ENCODE measurements at places on chromosomes 16 and 17.

DNA sequence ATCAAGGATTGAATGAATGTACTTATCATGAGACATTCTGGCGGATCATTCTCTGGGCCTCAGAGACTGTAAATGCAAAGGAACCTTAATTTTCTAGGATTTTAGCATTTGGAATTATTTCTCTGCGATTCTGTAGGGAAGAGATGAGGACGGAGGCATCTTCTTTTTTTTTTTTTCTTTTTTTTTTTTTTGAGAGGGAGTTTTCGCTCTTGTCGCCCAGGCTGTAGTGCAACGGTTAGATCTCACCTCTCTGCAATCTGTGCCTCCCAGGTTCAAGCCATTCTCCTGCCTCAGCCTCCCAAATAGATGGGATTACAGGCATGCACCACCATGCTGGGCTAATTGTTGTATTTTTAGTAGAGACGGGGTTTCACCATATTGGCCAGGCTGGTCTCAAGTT lies 2.1 kb downstream of the ITGAL start:
- DNase-seq = no peak

GRCh38 chr17:253091-253846 lies 71.8 kb upstream of the DOC2B start:
- no peak for DNase-seq

DNA sequence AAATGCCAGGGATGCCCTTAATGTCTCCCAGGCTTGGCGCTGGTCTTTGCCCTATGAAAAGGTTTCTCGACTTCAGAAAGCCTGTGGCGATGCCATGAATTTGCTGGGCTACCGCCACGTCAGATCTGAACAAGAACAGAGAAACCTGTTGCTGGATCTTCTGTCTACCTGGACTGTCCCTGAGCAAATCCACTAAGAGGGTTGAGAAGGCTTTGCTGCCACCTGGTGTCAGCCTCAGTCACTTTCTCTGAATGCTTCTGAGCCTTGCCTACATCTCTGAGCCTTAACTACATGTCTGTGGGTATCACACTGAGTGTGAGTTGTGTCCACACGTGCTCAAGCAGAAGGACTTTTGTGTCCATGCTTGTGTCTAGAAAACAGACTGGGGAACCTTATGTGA lies 11.4 kb downstream of the CHST4 start:
- DNase-seq = peak; percentile 32

DNA sequence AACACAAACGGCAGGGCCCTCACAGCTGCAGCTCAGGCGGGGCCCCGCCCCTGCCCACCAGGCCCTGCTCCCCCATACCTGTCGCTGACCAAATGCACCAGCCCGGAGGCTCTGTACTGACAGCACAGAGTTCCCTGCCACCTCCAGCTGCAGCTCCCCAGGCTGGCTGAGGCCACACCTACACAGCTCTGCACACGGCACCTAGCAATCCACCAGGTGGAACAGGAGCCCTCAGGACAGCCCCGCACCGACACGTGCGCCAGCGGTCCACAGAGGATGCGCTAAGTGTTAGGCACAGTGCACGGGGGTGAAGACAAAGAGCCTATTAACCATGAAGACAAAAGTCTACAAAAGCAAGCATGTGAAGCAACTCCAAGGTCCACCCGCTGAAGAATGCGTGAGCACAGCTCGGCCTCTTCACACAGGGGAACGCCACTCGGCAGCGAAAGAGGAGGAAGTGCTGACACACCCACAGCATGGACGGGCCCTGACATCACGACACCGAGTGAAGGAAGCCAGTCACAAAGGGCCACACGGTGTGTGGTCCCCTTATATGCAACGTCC lies 5.4 kb downstream of the ZCCHC14 start:
- DNase-seq = peak; percentile 40

DNA sequence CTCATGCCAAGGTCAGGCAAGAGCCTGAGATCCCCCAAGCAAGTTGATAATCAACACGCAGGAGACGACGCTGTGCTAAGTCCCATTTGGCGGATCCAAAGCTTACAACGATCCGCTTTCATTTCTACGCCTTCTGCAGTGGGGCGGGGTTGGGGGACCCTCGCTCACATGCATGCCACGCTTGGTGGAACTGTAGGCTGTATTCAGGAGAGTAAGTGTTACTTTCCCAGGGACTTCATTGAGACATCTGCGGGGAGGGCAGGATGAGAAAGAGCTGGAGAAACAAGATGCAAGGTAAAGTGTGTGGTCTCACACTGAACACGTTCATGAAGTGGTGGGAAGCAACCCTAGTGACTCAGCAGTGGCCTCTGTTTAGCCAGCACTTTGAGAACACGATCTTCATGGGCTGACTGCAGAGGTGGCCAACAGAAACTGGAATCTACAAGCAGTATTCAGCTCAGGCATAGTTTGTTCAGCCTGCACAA lies 100.5 kb downstream of the XYLT1 start:
- DNase-seq = no peak

- no peak for DNase-seq
These were observed 132.2 kb downstream of the SPECC1 start for GRCh38 chr17:20141198-20141972.

- no peak for DNase-seq
These were observed 200.0 kb upstream of the CDH5 start for GRCh38 chr16:66166490-66166889.

DNA sequence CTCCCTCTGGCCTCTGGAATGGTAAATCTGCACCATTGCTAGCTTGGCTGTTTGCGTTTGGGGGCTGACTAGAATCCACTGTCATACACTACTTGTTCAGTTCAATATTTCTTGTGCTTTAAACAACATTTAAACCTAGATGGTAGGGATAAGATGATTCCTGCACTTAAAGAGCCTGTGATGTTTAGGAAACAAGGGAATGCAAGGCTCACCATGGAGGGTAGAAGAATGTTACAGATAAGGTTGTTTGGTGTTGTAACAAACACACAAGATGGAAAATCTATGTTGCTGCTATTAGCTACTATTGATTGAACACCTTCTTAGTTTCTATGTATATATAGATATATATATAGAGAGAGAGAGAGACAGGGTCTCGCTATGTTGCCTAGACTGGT lies 31.4 kb downstream of the YPEL2 start:
- no peak for DNase-seq

- no peak for DNase-seq
These were observed 176.5 kb downstream of the SEC14L1 start for GRCh38 chr17:77317091-77317750.

- no peak for DNase-seq
These were observed 45.3 kb downstream of the GLG1 start for GRCh38 chr16:74561626-74562025.

DNA sequence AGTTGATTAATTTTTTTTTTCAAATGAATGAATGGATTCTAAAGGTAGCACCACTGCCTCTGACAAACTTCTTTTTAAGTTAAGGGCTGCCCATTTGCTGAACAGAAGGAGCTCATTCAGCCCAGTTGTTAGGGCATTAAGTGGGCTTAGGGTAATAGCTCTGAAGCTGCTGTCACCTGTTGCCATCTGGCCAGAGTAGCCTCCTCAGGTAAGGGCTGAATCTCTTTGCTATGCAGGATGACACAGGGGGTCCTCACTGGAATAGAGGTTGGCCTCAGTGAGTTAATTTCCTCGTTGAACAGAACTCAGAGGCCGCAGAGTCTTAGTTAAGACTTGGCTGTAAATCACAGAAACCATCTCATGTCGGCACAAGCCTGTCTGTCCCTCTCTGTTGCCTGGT lies 232.8 kb downstream of the CCDC182 start:
- DNase-seq = no peak

GRCh38 chr17:75260641-75261335 lies 618 bp downstream of the GGA3 start:
- DNase-seq = no peak

GRCh38 chr17:69912805-69913204 lies 162.2 kb upstream of the KCNJ16 start:
- DNase-seq = no peak

GRCh38 chr16:47366228-47366627 lies 94.6 kb downstream of the ITFG1 start:
- no peak for DNase-seq

- no peak for DNase-seq
These were observed 5.7 kb downstream of the PLD2 start for GRCh38 chr17:4812690-4813089.

- no peak for DNase-seq
These were observed 46.2 kb downstream of the MARCHF10 start for GRCh38 chr17:62761884-62762283.

DNA sequence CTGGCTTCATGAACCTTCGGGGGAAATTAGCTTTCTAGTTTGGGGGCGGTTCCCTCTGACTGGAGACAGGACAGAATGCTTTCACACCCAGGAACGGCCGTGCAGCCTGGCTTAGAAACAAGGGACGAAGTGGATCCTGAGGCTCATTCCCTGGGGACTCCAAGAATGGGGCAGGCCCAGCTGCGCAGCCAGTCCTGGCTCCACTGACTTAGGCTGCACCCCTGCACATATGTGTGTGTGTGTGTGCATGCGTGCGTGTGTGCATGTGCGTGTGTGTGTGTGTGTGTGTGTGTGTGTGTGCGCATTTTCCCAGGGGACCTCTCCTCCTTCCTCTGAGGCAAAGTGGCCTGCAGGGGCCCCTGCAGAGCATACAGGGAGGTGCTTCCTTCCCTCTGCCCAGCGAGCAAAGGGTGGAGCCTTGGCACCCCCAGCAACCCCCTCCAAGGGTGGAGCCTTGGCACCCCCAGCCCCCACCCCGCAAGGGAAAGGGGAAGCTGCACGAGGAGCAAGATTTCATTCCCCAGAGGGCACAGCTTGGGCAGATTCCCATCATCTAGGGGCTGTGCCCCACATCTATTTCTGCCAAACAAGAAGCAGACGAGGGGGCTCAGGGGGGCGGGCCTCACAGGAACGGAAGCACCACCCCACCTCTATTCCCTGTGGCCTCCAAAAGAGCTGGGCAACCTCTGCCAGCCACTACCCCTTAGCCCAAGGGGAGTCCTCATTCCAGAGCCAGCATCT lies 97.6 kb upstream of the CBX4 start:
- DNase-seq = peak; percentile 63

- DNase-seq = no peak
These were observed 26.2 kb upstream of the PLCG2 start for GRCh38 chr16:81752876-81753227.

DNA sequence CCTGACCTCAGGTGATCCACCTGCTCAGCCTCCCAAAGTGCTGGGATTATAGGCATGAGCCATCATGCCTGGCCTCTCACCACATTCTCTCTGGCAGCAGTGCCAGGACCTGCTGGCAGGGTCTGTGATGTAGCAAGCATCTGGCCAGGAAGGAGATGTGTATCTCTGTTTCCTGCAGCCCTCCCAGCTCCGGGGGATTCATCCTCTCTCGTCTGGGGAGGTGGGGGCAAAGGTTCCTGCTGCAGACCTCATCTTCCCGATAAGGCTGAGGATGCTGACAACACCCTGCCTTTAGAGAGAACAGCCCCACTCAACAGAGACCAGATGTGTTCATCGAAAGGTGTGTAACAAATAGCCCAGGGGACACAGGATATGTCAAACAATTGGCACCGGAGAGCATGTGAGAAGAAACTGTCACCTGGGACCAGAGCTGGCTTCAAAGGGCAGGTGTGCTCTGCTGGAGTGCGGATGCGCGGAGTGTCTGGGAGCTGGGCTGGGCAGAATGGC lies 54.8 kb upstream of the SEC14L1 start:
- peak; percentile 58 for DNase-seq

GRCh38 chr16:11667824-11668622 lies at the start of gene SNN:
SNN (plus strand) TSS chr16:11668455; CDS start chr16:11676060, 7,605 bp downstream.
- peak; percentile 86 for DNase-seq

DNA sequence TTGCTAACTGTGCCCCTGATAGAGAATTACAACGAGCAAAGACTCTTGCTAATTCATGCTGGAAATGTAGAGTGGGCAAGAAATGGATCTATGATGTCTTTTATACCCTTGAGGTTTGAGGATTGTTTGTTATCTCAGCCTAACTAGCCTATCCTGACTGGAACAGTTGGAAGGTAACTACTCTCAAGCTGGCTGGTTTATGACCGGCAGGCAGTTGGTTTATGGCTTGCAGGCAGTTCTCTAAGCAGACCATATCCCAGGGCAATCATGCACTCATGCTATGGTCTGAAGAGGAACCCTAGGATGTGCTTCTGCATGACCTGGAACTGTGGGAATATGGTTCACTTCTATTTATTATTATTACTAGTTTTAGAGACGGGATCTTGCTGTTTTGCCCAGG lies 49.1 kb downstream of the LYRM1 start:
- no peak for DNase-seq

GRCh38 chr17:36004594-36005108 lies 3.3 kb upstream of the CCL15 start:
- DNase-seq = no peak

DNA sequence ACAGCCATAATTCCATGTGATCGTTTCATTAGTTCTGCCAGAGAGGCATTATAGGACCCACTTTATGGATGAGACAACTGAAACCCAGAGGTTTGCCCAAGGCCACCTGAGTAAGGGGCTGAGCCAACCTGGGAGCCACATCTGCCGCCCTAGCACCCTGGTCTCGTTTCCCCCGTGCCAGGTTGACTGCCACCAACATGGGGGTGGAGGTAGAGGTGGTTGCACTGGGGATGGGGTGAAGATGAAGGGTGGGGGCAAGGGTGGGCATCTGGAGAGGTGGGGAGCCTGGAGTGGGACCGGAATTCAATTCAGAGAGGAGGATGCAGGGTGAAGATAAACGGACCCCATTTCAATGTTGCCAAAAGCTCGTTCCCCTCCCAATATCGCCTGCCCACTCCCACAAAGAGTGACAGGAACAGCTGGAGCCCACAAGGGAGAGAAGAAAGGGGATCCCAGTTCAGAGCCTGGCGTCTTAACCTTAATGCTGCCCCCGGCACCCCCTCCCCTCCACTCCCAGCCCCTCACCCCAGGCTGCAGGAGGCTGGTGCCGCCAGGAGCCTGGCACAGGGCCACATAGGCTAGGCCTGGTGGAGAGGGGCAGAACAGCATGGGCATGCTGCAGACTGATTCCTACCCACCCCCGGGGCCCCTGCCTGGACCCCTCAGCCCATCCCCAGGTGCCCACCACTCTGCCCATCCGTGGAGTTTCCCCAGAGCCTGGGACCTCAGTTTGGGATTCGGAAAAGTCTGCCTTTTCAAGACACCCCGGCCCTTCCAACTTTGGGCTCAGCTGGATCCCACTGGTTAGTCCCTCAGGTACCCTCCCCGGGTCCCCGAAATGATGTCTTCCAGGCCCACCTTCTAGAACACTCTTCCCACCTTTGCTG lies 29.6 kb downstream of the NGFR start:
- DNase-seq = no peak

DNA sequence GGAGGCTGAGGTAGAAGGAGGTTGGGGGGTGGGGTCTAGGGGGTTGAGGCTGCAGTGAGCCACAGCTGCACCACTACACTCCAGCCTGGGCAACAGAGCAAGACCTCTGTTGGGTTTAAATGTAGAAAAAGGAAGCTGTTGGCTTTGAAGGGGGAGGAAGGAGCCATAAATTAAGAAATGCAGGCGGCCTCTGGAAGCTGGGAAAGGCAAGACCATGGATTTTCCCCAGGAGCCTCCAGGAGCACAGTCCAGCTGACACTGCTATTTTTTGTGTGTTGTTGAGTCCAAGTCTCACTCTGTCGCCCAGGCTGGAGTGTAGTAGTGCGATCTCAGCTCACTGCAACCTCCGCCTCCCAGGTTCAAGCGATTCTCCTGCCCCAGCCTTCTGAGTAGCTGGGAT lies 15.9 kb downstream of the LITAF start:
- DNase-seq = no peak
